ENCODE measurements at places on chromosomes 2 and 18. TPM values are rescaled to one million over a fixed set of nuclear protein-coding genes. Genes with fewer than 3 reads are reported as not detected.

MROH2A gene
- under 0.01 TPM for total RNA-seq

GNLY gene
- total RNA-seq: not detected

CHCHD5 gene
- 9.2 TPM for total RNA-seq

CRYGC gene
- total RNA-seq: not detected

EMILIN1 gene
- total RNA-seq: 81.3 TPM

DNA sequence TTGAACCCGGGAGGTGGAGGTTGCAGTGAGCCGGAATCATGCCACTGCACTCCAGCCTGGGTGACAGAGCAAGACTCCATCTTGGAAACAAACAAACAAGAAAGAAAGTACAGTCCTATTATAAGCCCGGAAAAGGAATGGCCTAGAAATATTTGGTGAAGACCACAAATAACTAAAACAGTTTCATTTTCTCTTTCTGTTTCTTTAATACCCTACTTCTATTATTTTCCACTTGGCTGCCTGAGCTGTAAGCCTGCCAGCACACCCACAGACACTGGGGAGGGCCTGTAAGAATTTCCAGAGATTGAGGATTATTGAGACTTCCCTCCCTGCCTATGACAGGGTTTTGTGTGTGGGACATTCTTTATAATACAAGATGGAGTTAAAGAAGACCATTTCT lies 188.0 kb upstream of the DCC start:
- no peak for DNase-seq

DNA sequence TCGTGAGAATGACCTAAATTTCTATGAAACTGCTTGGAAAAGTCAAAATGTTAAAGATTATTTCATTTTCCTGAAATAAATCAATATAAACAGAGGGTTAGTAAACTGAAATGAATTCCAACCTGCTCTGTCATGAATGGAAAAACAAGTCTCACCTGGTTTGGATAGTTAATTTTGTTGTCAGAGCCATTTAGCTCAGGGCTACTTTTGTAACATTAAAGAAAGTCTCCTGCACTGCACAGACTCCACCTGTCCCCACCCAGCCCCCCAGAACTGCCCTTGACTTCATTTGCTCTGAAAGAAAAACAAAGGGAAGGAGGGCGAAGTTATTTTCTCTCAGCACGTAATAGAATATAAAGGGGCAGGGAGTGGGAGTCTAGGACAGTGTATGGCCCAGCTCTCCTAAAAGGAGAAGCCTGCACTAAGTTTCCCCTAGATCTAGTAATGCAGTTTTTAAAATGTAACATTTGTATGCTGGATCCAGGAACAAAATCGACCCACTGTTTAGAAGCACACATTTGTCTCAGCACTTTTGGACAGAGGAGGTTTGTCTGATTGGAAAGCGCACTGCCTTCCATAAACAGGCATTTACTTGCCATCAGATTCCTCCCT lies 54.2 kb upstream of the ACSL3 start:
- no peak for DNase-seq

- DNase-seq: no peak
Measured at GRCh38 chr18:303607-304006, 35.8 kb upstream of the THOC1 start.

DNA sequence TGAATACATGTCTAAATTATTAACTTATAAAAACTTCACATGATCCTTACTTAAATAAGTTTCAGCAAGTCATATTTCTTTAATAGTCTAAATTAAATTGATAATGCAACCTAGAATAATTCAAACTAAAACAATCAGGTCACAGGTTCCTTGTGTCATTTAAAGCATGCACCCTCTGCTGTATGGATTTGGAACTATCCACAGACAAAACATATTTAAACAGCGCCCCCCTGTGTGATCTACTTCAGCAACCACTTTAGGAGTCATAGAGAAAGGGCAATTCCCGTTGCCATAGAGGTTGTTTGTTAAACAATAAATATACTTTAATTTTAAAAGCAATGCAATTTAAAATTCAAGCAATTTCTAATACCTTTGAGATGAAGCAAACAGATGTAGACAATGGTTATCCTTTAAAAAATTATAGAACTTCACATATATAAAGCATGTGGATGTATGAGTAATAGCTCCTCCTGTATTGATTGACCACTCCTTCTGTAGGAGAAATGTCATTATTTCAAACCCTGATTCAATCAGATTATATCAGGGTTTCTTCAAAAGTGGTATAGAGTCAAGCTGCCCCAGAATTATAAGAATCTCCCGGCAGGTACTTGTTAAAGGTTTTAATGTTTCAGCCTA lies 21.2 kb downstream of the GRB14 start:
- DNase-seq: peak; percentile 75

GRCh38 chr2:229920011-229920641 lies 1.7 kb downstream of the TRIP12 start:
- peak; percentile 25 for DNase-seq

DNA sequence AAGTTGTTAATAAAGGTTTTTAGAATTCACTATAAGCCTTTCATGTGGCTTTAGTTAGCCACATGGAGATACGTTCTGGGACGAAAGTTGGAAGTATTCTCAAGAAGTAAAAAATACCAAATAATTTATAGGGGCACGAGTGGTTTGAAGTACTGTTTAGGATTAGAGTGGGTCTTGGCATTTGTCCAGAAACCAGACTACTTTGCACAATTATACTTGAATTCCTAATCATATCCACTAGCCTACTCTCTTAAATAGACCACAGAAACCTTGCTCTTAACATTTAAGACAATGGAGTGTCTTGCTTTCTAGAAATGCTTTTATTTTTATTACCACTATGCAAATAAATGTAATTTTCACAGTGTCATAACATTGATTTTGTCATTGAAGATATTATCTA lies 44.6 kb downstream of the UBE2E3 start:
- DNase-seq: no peak

DNA sequence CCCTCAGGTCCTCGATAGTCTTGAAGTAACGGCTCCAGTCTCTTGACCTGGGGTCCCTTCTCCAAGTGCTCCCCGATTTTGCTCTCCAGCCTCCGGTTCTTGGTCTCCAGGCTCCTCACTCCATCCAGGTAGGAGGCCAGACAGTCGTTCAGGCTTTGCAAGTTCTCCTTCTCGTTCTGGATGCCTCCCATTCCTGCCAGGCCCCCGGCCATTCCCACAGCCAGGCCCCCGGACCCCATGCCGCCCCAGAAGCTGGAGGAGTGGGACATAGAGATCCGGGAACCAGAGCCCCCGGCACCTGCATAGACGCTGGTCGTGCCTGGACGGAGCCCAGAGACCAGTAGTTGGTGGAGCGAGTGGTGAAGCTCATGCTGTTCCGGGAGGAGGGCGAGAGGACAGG lies 29.0 kb upstream of the RAB31 start:
- DNase-seq: no peak

DNA sequence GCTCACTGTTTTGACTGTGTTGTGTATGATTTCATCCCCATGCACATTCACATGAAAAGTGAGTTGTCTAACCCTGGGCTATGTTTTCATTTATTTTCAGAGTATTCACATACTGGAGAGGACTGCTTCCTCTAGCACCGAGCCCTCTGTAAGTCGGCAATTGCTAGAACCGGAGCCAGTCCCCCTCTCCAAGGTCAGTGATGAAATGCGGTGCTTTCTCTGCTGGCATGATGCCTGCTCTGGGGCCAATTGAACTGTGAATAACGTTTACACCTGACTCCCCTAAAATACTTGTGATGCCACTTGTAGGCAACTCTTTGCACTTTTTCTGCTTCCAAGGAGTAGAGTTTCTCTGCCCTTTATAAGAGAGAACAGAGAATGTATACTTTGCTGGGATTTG lies 126.9 kb downstream of the PRKRA start:
- DNase-seq: peak; percentile 46

Data from fibroblast of the aortic adventitia (primary cell).